Caudate nucleus (tissue), 63 donors: ENCODE measurements at places on chromosomes 1 and 21.

DNA sequence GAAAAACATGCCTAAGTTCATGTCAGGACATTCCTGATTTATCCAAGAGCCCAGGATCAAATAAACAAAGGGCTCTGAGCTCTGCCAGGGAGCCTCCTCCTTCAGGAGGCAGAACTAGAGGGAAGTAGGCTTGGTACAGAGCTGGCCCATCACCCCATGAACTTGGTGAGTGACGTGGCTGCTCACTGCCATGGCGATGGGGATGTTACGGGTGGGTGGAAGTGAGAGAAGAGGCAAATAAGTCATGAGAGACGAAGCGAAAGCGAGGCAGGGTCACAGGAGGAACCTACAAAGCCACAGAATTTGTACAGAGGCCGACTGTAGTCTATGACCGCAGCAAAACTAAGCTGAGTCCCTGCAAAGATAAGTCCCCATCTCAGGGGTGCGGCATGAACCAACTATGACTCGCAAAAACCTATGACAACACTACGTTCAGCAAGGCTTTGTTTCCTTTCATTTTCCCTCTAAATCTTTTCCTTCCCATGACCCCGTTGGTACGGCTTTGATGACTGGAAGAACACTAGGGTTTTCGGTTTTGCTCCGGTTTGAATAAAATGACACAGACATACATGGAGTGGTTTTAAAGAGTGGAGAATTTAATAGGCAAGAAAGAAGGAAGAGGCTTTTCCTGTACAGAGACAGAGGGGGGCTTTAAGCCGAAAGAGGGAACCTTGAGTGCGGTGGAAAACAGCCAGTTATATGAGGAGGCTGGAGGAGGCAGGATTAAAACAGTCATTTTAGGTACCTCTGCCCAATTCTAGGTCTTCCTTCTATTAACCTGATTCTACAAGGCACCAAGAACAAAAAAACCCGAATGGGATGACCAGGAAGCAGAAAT, 74.1 kb downstream of the CD46 start:
- peak; percentile 65 for DNase-seq

GRCh38 chr1:75543705-75544104, 67.2 kb downstream of the SLC44A5 start:
- DNase-seq = no peak

GRCh38 chr1:57061369-57061768, 95.6 kb upstream of the C8B start:
- no peak for DNase-seq

DNA sequence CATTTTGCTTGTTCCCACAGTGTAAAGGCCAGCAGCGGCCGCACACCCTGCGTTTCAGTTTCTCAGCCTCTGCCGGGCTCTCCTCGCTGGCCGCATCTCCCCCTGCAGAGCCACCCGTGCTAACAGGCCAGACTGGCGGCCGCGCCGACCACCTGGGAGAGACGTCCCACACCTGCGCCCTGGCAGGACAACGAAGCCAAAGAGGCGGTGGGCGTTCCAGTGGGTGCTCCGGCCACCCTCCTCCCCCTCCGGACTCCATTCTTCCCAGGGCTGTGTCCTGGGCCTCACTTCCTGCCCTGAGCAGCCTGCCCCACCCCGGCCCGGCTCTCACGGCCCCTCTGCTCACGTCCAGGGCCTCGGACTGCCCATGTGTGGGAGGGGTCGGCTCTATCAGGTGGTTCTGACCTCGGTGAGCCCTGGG, 31.9 kb upstream of the SLC19A1 start:
- DNase-seq = no peak

GRCh38 chr1:96559181-96559580, 162.4 kb upstream of the PTBP2 start:
- no peak for DNase-seq

GRCh38 chr1:53449021-53449420, 10.2 kb upstream of the DMRTB1 start:
- no peak for DNase-seq

DNA sequence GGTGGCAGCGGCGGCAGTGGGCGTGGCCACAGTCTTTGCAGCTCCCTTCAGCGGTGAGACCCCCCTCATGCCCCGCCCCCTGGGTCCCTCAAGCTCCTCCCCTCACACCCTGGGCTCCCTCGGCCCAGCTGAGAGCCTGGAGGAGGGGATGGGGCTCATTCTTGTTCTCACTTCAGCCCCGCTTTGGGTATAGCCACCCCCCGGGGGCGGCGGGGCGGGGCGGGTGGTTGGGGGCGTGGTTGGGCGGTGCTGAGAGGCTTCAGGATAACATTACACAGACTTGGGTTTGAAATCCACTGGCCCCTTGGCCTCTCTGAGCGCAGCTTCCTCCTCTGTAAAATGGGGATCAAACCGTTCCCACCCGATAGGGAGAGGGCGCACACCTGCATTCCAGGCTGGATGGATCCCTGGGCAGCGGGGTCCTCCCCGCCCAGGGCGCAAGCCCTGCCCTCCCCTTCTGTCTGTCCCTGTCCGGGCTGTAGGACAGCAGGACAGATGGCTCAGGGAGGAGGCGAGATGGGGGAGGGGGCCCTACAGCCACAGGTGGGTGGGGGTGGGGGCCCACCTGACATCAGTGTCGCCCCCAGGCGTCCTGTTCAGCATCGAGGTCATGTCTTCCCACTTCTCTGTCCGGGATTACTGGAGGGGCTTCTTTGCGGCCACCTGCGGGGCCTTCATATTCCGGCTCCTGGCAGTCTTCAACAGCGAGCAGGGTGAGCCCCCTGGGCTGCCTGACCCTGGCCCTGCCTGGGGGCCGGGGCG, 5.1 kb downstream of the CLCNKA start:
- no peak for DNase-seq

GRCh38 chr1:3451994-3452865, 2.2 kb upstream of the ARHGEF16 start:
- no peak for DNase-seq

- DNase-seq = no peak
These were observed 277.1 kb downstream of the AJAP1 start for GRCh38 chr1:4931486-4931885.

- no peak for DNase-seq
These were observed 88.1 kb downstream of the GPATCH2 start for GRCh38 chr1:217542837-217543236.

DNA sequence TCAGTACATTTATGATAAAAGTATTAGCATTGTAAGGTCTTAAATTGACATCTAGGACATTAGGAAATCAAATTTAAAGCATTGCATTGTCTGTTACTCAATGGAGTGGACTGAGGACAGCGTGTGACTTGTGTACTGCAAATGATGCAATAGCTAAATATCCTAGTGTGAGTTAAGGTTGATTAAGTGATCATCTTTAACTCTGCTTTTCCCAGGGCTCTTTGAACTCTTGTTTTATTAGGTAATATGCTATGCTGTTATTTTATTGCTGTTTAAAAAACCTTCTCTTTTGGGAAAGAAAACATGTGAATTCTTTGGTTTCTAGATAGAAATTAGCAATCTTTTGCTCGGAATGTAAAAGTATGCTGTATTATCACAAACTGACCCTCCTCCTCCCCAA, 38.6 kb downstream of the NFIA start:
- no peak for DNase-seq

DNA sequence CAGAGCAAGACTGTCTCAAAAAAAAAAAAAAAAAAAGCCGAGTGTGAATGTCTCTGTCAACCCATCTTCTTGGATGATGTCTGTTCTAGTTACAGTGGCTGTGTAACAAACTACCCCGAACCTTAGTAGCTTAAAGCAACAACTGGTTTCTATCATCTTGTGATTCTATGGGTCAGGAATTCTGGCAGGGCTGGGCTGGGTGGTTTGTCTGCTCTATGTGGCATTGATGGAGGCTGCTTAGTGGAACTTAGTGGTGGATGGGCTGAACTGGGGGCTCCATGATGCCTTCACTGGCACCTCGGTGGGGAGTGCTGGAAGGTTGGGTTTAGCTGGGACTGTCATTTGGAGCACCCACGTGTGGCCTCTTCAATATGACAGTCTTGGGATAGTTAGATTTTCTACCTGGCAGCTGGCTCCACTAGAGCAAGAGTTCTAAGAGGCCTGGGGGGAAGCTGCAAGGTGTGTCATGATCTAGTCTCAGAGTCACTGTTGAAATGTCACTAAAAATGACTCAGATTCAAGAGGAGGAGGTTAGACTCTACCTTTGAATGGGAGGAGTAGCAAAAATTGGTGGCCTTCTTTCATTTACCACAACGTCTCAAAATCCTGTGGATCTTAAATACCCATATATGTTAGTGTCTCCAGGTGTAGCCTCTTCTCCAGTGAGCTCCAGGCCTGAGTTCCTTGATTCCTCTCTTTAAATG, 18.6 kb downstream of the ACOT11 start:
- DNase-seq = no peak

- no peak for DNase-seq
These were observed 28.9 kb upstream of the FMOD start for GRCh38 chr1:203379825-203380224.

DNA sequence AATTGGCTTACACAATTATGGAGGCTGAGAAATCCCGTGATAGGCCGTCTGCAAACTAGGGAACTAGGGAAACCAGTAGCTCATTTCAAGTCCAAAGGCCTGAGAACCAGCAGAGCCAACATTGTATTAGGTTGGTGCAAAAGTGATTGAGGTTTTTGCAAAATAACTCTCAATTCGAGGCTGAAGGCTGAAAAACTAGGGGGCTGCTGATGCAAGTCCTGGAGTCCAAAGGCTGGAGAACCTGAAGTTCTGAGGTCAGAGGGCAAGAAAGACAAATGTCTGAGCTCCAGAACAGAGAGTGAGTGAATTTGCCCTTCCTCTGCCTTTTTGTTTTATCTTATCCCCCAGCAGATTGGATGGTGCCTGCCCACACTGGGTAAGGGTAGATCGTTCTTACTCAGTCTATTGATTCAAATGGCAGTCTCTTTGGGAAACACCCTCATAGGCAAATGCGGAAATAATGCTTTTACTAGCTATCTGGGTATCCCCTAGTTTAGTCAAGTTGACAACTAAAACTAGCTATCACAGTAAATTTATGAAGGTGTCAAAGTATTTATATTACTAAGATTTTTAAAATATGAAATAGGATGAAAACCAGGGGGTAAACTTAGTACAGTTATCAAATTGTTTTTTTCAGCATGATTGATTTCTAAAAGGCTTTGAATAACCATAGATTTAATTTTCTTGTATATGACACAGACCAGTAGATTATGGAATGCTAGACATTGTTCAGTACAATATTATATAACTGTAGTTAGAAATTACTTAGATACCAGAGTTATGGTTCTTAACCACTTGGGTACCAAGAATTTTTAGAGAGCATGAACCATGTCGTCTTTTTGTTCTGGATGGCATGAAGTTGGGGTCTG, 15.4 kb downstream of the RABGAP1L start:
- DNase-seq = no peak

DNA sequence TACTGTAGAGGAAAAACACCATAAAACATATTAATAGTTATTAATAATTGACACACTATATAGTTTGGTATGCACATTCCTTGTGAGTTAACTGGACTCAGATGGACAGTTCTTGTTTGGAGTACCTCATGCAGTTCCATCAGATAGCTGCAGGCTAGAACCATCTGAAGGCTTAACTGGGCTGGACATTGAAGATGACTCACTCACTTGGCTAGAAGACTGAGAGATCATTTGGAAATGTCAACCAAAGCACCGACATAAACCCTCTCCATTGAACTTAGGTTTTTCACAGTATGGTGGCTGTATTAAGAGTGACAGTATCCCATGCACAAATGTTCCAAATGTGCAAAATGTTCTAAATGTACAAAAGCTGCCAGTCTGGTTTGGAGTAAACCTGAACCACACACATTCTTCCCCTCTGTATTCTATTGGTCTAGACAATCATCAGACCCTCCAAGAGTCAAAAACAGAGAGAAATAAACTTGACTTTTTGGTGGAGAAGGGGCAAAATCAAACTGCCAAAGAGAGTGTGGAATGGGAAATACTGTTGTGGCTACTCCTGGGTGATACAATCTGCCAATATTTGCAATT, 708.4 kb downstream of the KCNT2 start:
- no peak for DNase-seq

GRCh38 chr1:27357281-27358037, 9.3 kb downstream of the MAP3K6 start:
- DNase-seq = no peak

- DNase-seq = peak; percentile 9
These were observed 6.9 kb downstream of the PINK1 start for GRCh38 chr1:20640183-20640597.
